Foreskin keratinocyte (primary cell): ENCODE measurements at places on chromosomes 7 and 10.

GRCh38 chr10:89738551-89739209 lies 37.3 kb downstream of the KIF20B start:
- DNase-seq, result no peak

GRCh38 chr7:98922392-98923187 lies 44.3 kb downstream of the TRRAP start:
- DNase-seq, result no peak

DNA sequence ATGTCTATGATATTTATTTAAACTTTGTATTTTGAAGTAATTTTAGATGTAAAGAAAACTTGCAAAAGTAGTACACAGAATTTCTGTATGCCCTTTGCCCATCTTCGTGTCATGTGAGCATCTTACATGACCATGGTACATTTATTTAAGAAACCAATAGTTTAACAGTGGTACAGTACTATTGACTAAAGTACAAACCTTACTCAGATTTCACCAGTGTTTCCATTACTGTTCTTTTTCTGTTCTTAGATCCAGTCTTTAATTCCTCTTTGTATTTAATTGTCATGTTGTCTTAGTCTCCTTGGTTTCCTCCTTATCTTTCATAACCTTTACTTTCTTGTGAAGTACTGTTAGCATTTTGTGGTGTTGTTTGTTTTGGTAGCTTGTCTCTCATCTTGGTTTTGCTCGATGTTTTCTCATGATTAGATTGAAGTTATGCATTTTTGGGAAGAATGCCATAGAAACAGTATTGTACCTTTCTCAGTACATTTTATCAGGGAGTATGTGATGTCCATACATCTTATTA lies 24.1 kb downstream of the TAX1BP1 start:
- DNase-seq, result no peak

GRCh38 chr10:13615650-13616300 lies 29.0 kb downstream of the PRPF18 start:
- no peak for DNase-seq

DNA sequence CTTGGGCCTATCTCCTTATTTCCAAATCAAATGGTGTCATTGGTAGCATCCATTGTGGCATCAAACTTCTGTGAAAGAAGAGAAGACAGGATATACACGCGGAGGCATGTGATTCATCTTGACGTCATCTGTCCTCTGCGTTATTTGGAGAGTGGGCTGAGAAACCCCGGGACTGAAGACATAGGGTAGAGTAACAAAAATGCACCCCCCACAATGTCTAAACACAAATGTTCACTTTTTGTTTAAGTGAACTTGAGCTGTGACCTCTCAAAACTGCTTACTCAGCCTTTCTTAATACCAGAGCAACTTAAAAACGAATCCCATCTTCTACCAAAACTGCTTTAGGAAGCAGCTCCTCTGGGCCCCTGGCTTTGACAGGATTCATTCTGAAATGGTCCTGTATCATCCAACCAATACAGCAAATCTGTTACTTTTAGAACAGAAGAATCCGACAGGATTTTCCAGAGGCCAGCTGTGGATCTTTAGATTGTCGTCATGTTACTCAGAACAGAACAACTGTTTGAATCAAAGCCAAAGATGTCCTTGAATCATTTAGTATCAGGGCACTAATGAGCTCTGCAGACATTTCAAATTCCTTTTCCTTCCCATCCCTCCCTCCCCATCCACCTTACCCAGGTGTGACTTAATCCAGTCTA lies 438.1 kb downstream of the SUGCT start:
- DNase-seq, result no peak

DNA sequence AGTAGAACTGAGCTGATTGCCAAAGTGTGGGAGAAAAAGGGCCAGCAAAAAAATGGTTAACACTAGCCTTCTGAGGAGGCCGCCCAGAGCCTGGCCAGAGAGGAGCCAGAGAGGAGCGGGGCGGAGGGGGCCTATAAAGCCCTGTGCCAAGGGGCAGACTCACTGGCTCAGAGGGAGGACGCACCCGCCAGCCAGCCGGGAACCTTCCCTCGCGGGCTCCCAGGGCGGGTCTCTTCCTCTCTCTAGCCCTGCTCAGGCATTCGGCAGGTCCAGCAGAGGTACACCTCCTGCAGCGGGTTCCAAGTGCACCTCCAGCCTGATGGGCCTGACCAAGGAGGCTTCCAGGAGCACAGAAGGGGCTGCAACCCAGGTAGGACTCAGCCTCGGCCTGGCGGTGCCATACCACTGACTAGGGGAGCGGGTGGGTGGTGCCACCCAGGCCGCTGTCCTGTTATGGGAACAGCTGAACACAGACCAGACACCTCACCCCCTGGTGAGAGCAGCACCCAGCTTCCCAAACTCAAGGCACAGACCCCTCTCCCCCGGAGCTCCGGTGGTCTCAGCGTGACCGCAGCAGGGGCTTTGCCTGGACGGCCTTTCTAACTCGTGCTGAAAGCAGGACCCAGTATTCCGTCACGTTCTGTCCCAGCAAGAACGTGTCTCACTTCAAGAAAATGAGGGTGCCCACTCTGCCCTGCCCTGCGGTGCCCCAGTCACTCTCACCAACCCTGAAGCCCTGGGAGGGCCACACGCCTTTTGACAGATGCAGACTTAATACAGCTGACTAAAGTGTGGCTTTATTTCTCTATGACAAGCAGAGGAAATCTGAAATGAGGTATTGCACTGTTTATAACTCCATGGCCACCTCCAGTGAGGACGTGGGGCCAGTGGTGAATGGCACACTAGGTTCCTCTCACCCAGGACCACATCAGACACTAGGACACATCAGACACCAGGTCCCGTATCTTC lies at the start of gene GPER1:
Gene GPER1, plus strand, starts transcription at position 162 of the 969 bp plus-strand sequence. CDS start 3,616 bp downstream, outside the sequence.
- no peak for DNase-seq

GRCh38 chr10:20117471-20117870 lies 301.2 kb downstream of the PLXDC2 start:
- peak; percentile 3 for DNase-seq

GRCh38 chr10:78205457-78206016 lies 171.9 kb downstream of the RPS24 start:
- no peak for DNase-seq

GRCh38 chr7:148303295-148304082 lies 287.1 kb upstream of the C7orf33 start:
- peak; percentile 67 for DNase-seq

DNA sequence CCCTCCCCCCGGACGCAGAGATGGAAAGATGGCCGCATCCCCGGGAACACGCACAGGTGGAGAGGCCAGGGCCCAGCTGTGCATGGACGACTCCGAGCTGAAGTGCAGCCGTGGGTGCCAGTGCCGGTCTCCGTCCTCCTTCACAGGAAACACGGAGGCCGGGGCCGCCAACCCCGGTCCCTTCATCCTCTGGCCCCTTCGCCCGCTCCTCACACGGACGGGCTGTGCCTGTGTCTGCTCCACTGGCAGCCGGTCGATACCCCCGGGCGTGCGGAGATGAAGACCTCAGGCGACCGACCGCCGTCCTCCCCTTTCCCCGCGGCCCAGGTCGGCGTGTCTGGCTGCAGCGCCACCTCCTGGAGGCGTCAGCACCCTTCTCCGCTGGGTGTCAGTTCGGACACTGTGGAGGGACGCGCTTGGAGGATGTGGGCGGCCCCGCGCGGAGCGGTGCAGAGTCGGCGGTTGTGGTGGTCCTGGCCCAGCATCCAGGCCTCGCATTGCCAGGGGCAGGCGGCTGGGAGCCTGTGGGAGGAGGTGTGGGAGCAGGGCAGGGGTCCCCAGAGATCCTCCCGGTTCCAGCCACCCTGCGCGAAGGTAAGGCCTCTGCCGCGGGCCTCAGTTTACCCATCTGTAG lies 9.9 kb downstream of the ZNF511 start:
- DNase-seq, result no peak

DNA sequence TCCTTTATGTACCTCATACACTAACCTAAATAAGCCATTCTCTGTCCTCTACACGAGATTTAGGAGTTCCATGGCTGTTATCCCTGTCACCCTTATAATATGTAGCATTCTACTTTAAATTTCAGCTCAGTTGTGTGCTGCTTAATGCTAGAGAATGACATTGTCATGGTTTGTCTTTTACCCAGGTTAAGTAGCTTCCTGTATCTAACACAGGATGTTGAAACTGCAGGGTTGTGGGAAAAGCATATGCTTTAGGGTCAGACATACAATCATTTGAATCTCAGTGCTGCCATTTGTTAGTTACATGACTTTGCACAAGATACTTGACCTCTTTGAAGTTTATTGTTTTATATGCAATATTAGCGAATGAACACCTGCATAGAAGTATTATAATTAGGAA lies 235.1 kb upstream of the CACNA2D1 start:
- DNase-seq, result no peak

DNA sequence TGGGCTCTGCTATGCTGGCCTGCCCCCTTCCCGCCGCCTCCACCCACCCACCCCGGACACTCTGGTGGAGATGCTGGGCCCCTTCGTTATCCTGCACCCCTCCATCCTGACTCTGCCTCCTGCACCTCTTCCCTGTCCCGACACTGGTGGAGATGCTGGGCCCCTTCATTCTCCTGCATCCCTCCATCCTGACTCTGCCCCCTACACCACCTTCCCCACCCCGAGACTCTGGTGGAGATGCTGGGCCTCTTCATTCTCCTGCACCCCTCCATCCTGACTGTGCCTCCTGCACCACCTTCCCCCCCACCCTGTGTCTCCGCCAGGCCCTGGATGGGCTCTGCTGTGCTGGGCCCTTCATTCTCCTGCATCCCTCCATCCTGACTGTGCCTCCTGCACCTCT lies 15.0 kb downstream of the IDI2 start:
- no peak for DNase-seq

- DNase-seq, result no peak
Measured at GRCh38 chr10:43373461-43373860, 2.0 kb downstream of the FXYD4 start.

DNA sequence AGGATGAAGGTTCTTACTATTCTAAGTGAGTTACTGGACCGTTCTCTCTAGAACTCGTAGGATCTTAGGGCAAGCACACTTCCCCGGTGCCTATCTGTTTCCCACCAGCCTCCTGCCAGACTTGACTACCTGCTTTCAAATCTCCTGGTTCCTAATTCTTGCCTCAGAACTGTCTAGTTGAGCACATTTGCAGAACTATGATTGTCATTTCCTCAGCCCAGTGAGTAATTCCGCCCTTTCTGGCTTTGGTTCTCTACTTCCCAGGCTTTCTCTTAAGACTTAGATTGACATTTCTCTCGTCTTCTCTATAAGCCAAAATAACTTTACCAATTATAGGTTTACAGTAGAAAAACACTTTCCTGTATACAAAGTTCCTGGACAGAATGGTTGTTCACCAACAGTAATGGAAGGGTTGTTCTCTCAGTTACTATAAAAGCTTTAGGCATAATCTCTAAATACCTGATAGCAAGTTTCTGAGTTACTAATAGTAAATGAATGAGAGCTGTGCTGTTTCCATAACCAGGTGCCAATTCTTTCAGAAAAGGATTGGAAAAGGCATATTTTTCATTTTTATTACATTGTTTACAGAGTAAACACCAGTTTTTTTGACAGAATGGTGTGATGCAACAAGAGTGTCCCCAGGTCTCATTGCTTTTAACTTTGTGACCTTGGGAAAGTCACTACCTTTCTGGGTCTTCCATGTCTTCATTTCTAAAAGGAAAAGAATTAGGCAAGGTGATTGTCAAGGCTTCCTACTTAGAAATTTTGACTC lies 41.1 kb downstream of the PLEKHA8 start:
- DNase-seq, result no peak

DNA sequence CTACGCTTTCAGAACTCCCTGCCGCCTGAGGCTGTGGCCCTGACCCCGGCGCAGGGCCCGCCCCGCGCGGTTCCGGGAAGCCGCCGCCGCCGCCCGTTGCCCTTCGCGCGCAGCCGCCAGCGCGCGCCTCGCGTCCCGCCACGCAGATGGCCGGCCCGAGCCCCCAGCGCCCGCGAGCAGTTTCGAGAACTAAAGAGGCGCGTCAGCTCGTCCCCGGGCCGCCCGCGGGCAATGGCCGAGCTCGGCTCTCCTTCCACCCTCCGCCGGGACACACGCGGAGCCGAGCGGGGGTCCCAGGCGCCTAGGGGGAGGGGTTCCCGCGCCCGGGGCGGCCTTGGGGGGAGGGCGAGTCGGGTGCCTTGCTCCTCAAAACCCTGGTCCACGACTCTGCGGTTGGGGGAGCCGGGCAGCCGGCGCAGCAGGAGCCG lies 1.8 kb downstream of the HNRNPF start:
- DNase-seq, result no peak

DNA sequence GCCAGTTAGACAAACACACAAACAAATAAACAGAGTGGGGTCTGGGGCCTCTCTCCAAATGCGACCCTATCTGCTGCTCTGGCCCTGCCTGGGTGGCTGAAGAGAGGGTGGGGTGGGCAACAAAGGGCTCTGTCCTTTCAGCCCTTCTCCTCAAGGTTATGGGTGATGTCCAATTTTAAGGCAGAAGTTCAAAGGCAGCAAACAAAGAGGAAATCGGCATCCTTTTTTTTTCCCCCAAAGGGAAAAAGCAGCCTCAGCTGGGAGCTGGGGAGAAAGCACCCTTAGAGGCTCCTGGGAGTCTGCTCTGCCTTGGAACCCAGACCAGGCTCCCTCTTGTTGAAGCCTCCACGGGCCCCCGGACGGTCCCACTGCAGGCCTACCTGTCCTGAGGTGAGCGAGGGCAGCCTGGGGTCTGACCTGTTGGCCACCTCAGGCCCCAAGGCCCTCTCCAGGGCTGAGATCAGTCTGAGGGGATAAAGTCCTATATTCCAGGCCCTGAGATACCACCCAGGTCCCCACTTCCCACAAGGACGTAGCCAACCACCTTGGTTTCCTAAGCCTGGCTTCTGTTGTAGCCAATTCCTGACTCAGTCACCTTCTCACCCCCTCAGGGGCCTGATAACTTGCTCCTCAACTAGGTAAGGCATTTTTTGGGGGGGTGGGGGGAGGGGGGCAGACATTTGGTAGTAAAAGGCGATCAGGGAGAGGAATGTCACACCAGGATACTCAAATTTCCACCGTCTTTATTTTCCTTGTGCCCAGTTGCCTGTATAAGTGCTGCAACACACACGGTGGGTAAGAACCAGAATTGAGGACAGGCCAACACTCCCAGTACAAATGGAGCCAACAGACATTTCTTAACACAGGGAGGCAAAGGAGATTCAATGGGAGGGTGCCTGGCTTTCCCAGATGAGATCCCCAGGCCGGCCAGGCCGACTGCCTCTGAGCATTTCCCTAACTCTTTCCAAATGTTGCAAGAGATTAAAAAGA lies 4.3 kb downstream of the HOXA11 start:
- DNase-seq, result no peak

GRCh38 chr10:69327463-69328379 lies 49.4 kb downstream of the HK1 start:
- DNase-seq, result no peak

DNA sequence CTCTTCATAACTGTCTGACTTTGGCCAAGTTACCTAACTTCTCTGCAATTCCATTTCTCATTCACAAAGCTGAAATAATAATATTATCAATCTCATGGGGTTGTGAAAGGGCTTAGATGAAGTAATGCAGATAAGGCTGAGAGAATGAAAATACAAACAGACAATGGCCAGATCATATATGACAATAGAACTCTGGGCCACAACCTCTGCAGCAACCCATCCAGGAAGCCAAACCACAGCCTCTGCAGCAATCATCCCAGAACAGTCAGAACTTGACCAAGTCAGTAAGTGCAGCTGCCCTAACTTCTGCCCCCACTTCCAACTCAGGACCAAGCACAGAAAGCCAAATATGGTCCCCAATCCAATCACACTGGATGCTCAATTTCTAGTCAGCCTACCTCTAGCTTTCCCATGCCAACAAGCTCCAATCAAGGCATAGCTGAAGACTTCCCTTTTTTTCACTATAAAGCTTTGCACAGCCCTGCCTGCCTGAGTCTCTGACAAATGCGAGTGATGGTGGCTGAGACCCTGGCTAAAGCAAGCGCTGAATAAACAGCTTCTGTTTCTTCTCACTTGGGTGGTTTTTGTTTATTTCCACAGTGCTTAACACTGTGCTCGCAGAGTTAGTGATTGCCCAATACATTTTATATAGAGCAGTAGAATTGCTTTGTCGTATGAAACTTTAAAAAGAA lies 34.8 kb upstream of the TNPO3 start:
- no peak for DNase-seq
